ENCODE measurements at places on chromosomes 3 and 15. TPM values are rescaled to one million over a fixed set of nuclear protein-coding genes. Genes with fewer than 3 reads are reported as not detected.

NR1I2 gene
- not detected for total RNA-seq

ABHD17C gene
- total RNA-seq: 5.2 TPM

EFCC1 gene
- total RNA-seq: 10.3 TPM

SCAANT1 gene
- not detected for total RNA-seq

DUOXA2 gene
- total RNA-seq: not detected

TF gene
- total RNA-seq: 0.78 TPM

SPATA12 gene
- total RNA-seq: not detected

MCTP2 gene
- 3.3 TPM for total RNA-seq

PEX5L gene
- not detected for total RNA-seq

UTS2B gene
- total RNA-seq: 0.20 TPM

GOLGA6D gene
- not detected for total RNA-seq

TMIE gene
- 0.15 TPM for total RNA-seq

PKM gene
- 581 TPM for total RNA-seq

SNTN gene
- total RNA-seq: not detected

ACAD9 gene
- total RNA-seq: 44.0 TPM

GPR176 gene
- 11.8 TPM for total RNA-seq

HRG gene
- not detected for total RNA-seq

LACTB gene
- total RNA-seq: 15.6 TPM

NME9 gene
- 0.54 TPM for total RNA-seq

ELL3 gene
- 5.1 TPM for total RNA-seq

CTDSPL gene
- total RNA-seq: 53.7 TPM

TRANK1 gene
- 9.8 TPM for total RNA-seq

TLR9 gene
- total RNA-seq: not detected

FBLN2 gene
- total RNA-seq: 102 TPM

ACTC1 gene
- 6.6 TPM for total RNA-seq

CCR3 gene
- total RNA-seq: not detected

FBXO40 gene
- not detected for total RNA-seq

GABRB3 gene
- 4.2 TPM for total RNA-seq

ROBO1 gene
- total RNA-seq: 15.3 TPM

PP2D1 gene
- total RNA-seq: not detected

CX3CR1 gene
- 0.62 TPM for total RNA-seq

CSTA gene
- 9.2 TPM for total RNA-seq

HCN4 gene
- total RNA-seq: 0.08 TPM

HYKK gene
- 4.7 TPM for total RNA-seq

All from gastroesophageal sphincter (tissue), 4 donors.